GM23248 (cell line): ENCODE measurements at places on chromosomes 2 and 18.

DNA sequence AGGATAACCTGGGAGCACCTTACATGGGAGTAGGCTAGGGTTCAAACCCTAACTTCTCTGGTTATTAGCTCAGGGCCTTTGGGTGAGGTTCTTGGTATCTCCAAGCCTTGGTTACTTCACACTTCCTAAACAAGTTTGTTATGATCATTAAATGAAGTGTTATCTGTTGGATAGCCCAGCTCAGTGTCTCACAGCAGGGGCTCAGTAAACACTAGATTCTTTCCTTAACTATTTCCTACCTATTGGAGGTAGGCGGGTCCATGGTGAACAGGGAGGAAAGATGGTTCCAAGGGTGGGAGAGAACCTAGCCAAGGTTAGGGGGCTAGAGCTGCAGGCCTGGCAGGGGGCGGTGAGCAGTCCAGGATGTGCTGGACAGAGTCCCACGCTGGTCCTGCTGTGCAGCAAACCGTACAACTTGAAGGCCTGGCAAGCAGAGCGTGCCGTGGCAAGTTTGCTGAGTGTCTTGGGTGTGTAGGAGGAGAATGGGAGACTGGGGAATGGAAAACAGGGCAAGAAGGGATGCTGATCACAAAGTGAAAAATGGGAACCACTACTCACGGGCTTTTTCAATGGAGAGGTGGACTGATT lies 259.1 kb downstream of the PRKCE start:
- DNase-seq: no peak

- no peak for DNase-seq
These were observed 76.2 kb upstream of the HDAC4 start for GRCh38 chr2:239476757-239477585.

DNA sequence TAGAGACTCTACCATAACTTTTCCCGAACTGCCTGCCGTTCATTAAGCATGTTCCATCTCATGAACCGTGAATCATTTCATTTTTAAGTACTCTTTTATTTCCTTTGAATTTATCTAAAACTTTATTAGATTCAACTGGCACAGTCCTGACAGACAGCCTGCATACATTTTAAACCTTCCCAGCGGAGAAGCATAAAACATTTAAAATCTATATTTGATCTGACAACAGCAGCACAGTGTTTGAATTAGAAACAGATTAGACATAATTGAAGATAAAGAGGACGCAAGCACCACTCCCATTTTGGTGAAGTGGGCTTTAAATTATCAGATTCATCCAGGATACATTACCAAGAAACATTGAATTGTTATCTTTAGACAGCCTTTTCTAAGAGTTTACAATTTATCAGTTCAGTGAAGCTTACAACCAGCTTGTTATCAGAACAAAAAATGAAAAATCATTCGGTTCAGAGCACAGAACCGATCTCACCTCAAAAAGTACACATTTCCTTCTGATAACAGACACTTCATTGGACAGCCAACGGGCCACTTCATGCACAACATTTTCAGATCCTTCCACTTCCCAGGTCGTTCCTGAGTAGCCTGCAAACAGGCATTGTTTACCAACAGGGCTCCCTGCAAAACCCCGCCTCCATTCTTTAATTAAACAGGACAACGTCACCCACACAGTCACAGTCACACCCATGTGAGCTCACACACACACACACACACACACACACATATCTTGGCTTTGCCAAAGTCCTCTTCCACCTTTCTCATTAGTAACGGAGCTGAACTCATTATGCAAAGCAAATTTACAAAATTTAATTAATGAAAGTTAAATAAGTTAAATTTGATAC lies 171.2 kb downstream of the SP3 start:
- no peak for DNase-seq

- no peak for DNase-seq
These were observed 156.1 kb upstream of the MGAT5 start for GRCh38 chr2:134097740-134098139.

- peak; percentile 59 for DNase-seq
These were observed 670 bp upstream of the MOCOS start for GRCh38 chr18:36186461-36187192.

GRCh38 chr2:17318013-17318412 lies 200.2 kb downstream of the RAD51AP2 start:
- DNase-seq: no peak

GRCh38 chr2:9990736-9991135 lies 39.2 kb downstream of the GRHL1 start:
- DNase-seq: peak; percentile 54

GRCh38 chr2:127169066-127169660 lies 50.9 kb downstream of the CYP27C1 start:
- no peak for DNase-seq

GRCh38 chr2:54728669-54729120 lies 5.2 kb downstream of the EML6 start:
- DNase-seq: peak; percentile 93

DNA sequence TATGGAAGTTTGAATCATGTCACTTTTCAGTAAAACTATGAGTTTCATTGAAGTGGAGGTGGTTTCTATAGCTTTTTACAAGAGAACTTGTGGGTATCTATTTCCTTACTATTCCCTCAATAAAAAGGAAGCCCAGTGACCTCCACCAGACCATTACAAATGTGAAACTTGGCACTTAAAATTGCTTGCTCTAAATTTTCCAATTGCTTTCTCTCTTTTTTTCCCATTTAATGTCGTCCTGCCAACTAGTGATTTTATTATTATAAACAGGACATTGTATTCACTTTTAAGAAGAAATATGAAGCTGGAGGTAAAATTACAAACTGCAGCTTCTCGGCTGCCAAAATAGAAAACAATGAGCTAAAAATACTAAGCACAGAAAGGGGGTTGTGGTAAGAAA lies 208.2 kb upstream of the ALPP start:
- no peak for DNase-seq

GRCh38 chr2:11391942-11392266 lies 47.5 kb upstream of the ROCK2 start:
- no peak for DNase-seq

- no peak for DNase-seq
These were observed 283.5 kb downstream of the MYCN start for GRCh38 chr2:16223841-16224177.

GRCh38 chr2:220641137-220641536 lies 931.0 kb downstream of the EPHA4 start:
- DNase-seq: no peak

- DNase-seq: peak; percentile 57
These were observed 90.3 kb downstream of the OLA1 start for GRCh38 chr2:174158003-174158402.

GRCh38 chr2:47485751-47486300 lies 82.9 kb downstream of the MSH2 start:
- peak; percentile 53 for DNase-seq

GRCh38 chr2:11343650-11344341 lies 640 bp downstream of the ROCK2 start:
- peak; percentile 55 for DNase-seq

- no peak for DNase-seq
These were observed 93.7 kb upstream of the SRD5A2 start for GRCh38 chr2:31674446-31674845.

- no peak for DNase-seq
These were observed 228.9 kb downstream of the RNF144A start for GRCh38 chr2:7146151-7146550.

GRCh38 chr2:29012211-29012681 lies 31.1 kb downstream of the TOGARAM2 start:
- DNase-seq: peak; percentile 23

DNA sequence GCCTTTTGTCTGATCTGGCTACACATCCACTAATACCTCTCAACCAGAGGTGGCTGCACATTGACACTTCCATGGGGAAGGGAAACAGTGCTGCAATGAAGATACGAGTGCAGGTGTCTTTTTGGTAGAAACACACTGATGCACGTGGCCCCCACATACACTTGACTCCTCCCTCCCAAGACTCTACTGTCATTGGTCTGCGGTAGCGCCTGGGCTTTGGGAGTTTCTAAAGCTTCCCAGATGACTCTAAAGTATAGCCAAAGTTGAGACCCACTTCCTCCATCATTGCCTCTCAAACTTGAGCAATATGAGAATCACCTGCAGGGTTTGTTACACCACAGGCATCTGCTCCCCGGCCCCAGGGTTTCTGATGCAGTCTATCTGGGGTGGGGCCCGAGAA lies 11.0 kb downstream of the SLC14A1 start:
- DNase-seq: no peak

GRCh38 chr18:74732380-74732779 lies 134.7 kb downstream of the ZNF407 start:
- DNase-seq: no peak

- DNase-seq: no peak
These were observed 121.2 kb downstream of the ARHGEF4 start for GRCh38 chr2:130957915-130958314.

GRCh38 chr2:54791831-54792230 lies 68.4 kb downstream of the EML6 start:
- no peak for DNase-seq

- DNase-seq: no peak
These were observed 53.7 kb upstream of the ZNF396 start for GRCh38 chr18:35430721-35431373.

DNA sequence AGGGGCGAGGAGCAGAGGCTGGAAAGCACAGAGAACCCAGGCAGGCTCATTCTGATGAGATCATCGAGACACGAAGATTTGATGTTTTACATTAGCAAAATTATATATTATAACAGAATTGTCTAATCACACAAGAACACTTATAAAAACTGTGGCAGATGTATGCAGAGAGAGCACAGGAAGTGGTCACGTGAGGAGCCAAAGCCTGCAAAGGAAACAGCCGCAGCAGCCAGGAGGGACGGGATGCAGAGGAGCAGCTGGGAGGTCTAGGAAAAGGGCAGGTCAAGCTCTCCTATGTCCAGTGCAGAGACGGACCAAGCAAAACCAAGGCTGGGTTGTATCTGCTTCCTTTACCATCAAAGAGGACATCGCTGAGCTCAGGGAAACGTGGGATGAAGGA lies 355.1 kb upstream of the MYT1L start:
- no peak for DNase-seq

GRCh38 chr2:17479875-17480274 lies 38.4 kb downstream of the RAD51AP2 start:
- DNase-seq: peak; percentile 59

DNA sequence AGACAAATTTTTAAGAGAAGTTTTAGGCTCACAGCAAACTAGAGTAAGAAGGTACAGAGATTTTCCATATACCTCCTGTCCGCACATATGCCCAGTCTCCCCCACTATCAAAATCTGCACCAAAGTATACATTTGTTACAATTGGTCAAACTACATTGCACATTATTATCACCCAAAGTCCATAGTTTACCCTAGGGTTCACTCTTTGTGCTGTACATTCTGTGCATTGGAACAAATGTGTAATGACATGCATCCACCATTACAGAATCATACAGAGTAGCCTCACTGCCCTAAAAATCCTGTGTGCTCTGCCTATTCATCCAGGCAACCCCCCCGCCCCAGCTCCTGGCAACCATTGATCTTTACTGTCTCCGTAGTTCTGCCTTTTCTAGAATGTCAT lies 61.7 kb upstream of the SPRED2 start:
- no peak for DNase-seq

GRCh38 chr2:201879996-201880395 lies 73.7 kb downstream of the CDK15 start:
- no peak for DNase-seq

- DNase-seq: no peak
These were observed 9.1 kb downstream of the ITM2C start for GRCh38 chr2:230873661-230874401.

DNA sequence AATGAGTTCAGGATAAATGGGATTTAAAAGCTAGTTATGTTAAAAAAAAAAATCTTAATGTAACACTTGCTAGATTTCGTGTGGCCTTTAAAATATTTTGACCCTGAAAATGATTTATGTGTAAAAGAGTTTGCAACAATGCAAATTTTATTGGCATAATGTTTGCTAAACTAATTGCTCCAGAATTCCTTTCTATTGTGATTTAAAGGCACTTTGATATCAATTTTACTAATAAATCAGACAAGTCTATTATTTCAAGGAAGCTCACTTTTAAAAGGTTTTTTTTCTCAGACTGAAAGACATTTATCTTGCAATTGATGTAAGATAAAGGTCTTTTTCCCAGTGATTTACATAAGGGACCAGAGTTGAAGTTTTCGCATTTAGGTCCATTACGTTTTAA lies 17.5 kb downstream of the AP1S3 start:
- DNase-seq: no peak

DNA sequence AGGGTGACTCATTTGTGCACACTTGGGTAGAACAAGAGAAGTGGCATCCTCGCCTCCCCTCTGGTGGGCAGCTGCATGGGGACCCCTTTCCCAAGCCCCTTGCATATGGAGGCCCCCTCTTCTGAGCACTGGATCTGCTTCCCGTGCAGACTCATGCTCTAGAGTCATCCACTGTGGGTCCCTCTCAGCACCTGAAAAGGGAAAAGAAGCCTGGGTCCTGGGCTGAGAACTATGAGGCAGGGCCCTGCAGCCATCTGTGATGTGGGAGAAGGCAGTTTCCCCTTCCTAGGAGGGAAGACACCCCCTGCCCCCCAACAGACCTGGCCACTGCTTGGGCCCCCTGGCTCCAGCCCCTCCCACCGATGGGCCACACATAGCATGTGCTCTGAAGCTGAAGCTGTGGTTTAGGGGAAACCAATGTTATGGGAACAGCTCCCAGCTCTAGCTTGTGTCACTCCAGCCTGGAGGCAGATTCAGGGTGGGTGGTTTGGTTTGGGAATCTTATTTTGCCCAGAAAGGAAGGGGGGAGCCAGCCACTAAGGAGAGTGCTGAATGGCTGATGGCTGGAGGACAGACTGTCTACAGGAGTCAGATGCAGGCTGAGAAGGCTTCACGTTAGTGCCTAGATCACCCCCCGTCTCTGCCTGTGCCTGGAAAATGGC lies 172.8 kb downstream of the GLI2 start:
- DNase-seq: peak; percentile 16

DNA sequence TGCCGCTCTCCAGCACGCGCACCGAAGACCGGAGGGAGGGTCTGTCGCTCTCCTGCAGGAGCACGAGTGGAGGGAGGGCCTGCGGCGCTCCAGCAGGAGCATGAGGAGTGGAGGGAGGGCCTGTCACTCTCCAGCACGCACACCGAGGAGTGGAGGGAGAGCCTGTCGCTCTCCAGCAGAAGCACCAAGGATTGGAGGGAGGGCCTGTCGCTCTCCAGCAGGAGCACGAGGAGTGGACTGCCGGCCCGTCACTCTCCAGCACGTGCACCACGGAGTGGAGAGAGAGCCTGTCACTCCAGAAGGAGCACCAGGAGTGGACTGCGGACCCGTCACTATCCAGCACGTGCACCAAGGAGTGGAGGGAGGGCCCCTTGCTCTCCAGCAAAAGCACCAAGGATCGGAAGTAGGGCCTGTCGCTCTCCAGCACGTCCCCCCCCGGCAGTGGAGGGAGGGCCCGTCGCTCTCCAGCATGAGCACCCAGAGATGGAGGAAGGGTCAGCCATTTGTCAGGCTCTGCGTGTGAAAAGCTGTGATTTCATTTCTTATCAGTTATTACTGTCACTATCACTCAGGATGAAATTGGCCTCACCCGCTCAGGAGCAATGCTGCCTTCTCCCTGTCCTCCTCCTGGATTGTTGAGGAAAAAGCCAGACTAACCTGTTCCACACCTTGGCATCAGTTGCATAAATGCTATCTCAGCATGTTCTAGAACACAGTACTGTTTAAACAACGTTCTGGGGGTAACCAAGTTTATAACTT lies 35.9 kb downstream of the ADI1 start:
- DNase-seq: no peak
